NCI-H526 (cell line): ENCODE measurements at places on chromosomes 16 and 17.

DNA sequence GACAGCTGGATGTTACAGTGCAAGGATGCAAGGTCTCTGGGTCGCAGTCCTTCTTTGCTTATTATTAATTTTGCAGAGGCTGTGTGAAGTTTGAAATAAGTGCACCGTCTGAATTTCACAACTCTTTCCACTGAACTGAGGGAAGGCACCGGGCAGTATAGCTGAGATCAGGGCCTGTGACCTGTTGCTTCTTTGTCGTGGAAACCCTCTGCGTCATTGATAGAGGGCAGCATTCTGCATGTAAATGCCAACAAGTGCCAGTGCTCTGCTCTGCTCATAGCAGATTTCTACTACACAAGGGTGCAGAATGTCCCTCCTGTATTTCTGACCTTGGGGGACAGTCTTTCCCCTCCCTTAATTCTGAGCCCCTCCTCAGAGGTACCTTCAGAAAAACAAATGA, 26.0 kb downstream of the CD300LF start:
- DNase-seq = peak; percentile 12

DNA sequence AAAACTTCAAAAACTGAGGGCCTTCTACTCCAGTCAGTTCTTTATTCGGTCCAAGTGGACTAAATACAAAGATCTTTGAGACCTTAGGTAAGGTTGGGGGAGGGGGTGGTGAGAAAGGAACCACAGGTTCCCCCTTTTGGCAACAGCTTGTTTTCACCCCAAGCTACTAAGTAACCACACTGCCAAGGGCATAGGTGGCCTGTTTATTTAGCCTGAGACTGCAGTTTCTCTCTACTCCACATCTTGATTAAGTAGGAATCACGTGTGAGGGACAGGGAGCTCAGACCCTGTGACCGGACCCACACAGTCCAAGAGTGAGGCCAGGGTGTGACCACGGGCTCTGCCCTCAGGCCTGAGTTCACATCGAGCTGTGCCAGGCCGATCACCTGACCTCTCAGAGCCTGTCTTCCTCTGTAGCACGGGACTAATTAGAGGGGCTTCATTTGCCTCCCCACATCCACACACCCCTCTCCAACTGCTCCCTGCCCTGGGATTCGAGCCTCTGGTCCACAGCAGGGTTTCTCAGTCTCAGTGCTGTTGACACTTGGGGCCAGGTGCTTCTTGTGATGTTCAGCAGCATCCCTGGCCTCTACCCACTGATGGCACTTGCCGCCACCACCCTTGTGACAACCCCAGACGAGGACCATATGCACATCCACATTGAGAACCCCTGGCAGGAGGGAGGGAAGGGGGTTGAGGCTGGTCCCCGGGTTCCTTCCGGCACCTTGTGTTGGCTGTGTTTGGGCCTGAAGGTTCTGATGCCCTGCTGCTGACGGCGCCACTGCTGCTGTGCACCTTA, 17.8 kb downstream of the ST6GALNAC2 start:
- DNase-seq = no peak

- DNase-seq = no peak
These were observed 20.0 kb upstream of the ITGB4 start for GRCh38 chr17:75701288-75701687.

DNA sequence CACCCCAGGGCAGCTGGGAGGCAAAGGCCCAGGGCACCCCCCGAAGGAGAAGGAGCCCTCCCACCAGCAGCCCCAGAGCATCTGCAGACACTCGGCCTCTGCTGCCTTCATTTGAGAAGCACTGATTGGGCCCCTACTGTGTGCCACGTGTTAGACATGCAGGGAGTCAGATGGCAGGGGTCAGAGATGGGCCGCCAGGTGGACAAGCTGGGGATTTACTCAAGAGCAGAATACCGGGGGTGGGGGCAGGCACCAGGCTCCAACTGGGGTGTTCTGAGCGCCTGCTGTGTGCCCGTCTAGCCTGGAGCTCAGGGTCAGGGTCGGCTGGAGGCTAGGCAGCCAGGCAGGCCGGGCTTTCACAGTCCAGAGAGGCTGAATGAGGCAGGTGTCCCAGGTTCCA, 18.7 kb downstream of the TPSG1 start:
- no peak for DNase-seq

GRCh38 chr16:55660026-55660425, 4.2 kb downstream of the SLC6A2 start:
- no peak for DNase-seq

GRCh38 chr17:79444198-79444597, 166.7 kb downstream of the RBFOX3 start:
- DNase-seq = no peak

- no peak for DNase-seq
These were observed 23.0 kb downstream of the NSMCE1 start for GRCh38 chr16:27245276-27246172.

GRCh38 chr17:71438631-71439146, 682.1 kb upstream of the SOX9 start:
- DNase-seq = no peak

- no peak for DNase-seq
These were observed 221.6 kb downstream of the FTO start for GRCh38 chr16:53925526-53925925.

- no peak for DNase-seq
These were observed 11.2 kb downstream of the IRF8 start for GRCh38 chr16:85909932-85910853.

DNA sequence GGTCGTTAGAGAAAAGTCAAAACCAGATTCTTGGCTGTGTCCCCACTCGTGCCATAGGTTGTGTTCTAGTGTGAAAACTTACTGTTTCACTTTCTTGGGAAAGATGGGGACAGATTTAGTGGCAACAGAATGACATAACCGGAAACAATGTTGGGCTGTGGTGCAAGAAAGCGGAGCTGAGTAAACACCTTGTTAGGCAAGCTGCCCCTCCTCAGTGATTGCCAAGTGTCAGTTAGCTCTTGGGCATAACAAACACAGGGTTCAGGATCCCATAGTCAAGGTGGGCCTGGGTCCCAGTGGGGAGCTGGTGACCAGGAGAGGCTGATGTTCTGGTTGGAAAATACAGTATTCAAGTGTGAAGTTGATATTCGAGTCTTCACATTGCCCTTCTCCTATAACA, 15.4 kb downstream of the UBN1 start:
- DNase-seq = no peak

DNA sequence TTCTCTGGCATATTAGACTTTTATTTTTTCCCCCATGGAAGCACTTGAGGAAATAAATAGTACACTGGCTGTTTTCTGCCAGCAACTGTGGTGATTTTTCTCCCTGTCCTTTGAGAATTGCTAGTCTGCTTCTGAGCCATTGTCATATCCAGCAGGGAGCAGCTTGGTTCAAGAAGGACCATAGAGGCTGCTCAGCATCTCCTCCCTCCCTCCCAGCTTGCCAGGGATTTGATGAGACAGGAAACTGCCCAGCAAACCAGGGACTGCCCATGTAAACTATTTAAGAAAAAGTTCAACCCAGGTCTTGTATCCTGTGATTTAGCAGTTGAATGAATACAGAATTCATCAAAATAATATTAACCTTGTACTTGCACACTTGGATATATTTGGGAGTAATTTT, 39.5 kb downstream of the CYB5B start:
- no peak for DNase-seq

GRCh38 chr16:85650844-85651628, 37.7 kb downstream of the GINS2 start:
- no peak for DNase-seq

DNA sequence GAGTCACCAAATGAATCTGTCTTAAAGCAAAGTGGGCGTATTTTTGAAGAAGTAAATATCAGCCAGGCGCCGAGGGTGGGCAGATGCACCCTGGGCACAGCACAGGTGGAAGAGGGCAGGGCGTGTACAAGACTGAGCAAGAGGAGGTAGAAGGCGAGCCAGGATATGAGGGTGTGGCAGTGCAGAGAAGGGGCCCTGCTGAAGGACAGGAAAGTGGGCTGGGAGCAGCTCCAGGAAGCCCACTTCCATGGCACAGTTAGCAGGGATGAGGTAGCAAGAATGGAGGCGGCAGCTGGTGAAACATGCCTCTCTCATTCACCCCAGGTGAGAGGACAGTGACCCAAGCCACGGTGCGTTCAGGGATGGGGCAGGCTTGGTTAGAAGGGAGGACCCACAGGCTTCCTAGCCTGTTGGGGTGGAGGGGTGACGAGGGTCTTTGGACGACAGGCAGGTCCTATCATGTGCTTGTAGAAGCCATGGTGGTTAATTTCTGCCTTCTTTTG, 149.3 kb downstream of the CLEC16A start:
- DNase-seq = no peak

GRCh38 chr17:76808326-76808725, 59.9 kb upstream of the MGAT5B start:
- DNase-seq = no peak

GRCh38 chr16:28985211-28986041, 574 bp downstream of the LAT start:
- DNase-seq = no peak

GRCh38 chr17:59505610-59506276, 59.7 kb upstream of the DHX40 start:
- no peak for DNase-seq

DNA sequence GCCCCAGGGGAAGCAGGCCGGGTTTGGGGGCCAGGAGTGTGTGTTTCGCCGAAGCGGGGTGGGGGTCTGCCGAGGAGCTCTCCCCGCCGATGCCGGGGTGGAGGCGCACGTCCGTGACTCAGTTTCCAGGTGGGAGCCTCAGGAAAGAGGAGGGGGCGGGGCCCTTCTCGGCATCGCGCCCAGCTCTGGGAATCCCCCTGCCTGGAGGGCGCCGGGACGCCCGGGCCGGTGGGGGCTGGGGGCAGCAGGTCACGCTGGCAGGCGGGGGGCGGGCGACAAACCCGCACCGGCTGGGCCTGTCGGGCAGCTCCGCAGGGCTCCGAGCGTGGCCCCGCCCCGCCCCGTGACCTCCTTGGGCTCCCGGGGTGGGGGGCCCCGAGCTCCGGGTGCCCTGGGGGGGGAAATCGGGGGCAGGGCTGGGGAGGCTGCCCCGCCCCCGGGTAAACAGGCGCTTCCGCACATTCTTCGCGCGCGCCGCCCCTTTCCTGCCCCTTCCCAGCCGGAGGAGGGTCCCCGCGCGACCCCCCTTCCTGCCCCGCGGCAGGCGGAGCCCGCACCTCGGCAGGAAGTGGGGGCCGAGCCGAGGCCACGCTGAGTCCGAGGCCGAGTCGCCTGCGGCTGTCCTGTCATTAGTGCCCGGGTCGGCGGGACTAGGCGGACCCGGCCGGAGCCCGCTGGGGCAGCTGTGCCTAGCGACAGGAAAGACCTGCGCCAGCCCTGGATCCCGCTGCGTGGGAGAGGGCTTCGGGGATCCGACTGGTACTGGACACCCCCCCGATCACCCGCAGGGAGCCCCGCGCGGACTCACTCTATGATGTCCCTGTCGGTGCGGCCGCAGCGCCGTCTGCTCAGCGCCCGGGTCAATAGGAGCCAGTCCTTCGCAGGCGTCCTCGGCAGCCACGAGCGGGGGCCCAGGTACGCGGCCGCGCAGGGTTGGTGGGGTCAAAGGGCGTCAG, 9.3 kb downstream of the RIPOR1 start:
- DNase-seq = no peak

DNA sequence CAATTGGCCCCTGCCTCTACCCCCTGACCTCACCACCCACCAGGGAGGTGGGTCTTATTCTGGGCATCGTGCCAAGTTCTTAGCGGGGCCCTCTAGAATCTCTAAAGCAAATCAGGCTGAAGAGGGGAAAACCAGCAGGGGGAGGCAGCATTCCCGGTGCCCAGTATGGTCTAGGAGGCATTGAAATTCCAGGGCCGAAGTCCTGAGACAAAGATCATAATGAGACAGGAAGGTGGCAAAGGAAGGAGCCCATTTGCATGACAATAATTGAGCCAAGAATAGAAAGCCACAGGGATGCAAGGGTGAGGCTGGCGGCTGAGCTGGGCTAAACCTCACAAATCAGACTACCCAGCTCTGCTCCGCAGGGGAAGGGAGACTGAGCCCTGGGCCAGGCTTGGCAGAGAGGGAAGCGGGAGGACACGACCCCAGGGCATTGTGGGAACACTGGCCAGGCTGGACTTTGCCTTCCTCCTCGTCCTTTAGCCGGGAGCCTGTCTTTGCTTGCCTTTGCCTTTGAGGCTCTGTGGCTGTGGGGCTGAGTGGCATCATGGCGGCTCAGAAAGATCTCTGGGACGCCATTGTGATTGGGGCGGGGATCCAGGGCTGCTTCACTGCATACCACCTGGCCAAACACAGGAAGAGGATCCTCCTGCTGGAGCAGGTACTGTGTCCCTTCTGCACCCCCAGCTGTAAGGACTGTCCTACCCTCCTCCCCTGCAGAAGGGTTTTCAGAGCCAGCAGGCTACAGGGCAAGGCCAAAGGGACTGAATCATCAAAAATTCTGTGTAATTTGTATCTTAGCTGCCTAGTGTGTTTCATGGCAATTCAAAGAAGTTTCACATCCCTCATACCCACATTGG, at the start of gene PIPOX:
Gene PIPOX, plus strand, starts transcription at position 463 of the 860 bp plus-strand sequence. Its CDS starts 85 bp downstream, at position 548.
- DNase-seq = peak; percentile 91

DNA sequence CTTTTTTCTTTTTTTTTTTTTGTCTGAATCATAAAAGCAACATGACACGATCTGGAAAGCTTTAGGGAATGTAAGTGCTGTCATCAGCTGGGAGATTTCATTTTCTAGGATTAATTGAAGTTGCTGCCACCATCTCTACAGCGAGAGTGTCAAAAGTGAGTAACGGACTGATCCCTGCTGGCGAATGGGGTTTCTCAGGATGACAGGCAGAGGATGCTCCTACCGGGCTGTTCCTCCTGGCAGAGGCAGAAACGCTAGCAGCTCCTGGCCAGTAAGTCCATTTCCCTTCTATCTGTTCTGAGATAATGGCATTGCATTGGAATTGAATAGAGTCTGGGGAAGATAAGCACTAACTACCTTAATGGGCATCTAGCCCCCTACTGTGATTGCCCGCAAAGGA, 80.5 kb upstream of the KIFC3 start:
- DNase-seq = no peak

DNA sequence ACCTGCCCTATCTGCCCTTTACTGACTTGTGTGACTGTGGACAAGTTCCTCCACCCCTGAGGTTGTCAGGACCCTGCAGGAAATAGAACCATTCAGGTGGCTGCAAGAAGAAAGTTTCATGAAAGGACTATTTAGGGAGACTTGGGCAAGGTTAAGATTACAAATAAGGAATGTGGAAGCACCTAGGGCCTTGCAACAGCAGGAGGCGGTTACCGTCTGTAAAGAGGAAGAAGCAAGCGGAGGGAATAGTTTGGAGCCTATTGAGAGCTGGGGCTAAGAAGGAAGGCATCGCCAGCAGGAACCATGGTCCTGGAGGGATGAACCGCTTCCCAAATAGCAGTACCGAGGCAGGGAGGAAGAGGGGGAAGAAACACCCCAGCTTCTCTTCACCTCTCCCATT, 132.4 kb downstream of the PRKCB start:
- DNase-seq = no peak

GRCh38 chr17:31008374-31009041, 37.7 kb downstream of the RNF135 start:
- DNase-seq = peak; percentile 69

- DNase-seq = no peak
These were observed 31.6 kb downstream of the PHKB start for GRCh38 chr16:47492428-47493377.

DNA sequence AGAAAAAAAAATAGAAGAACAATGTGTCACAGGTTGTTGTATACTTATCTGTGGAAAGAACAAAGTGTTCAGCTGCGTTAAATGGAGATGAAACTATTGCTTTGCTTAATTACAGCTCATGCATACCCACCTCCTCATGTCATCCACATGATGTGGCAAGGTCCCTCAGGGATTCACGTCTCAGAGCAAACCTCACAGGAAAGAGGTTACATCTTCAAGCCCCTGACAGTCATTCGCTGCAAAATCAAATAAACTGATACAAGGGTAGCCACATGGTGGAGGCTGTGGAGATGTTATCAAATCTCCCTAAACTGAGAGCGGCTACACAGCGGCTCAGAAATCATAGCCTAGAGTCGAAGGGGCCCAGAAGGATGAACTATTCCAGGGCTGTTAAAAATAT, 21.1 kb downstream of the GINS3 start:
- no peak for DNase-seq

GRCh38 chr17:69508814-69509213, 94.3 kb downstream of the MAP2K6 start:
- DNase-seq = no peak
